ENCODE measurements at places on chromosomes 2 and 18.

GRCh38 chr18:46001892-46002291, 34.8 kb upstream of the EPG5 start:
- DNase-seq: no peak

DNA sequence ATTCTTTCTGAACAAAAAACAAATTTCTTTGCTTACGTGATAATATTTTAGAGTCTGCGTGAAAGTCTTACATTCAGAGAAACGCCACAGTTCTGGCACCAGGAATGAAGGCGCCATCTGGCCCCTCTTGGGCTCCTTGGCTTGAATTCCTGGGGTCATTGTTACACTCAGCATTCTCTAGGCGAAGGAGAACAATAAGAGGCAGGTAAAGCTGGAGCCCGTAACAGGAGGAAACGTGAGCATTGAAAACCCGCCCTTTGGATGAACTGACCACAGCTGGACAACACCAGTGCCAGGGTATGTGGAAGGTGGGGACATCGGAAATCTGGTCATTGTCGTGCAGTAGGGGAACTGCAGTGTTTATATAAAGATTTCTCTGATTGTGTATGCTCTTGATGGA, 144.8 kb downstream of the RNF152 start:
- DNase-seq: no peak

DNA sequence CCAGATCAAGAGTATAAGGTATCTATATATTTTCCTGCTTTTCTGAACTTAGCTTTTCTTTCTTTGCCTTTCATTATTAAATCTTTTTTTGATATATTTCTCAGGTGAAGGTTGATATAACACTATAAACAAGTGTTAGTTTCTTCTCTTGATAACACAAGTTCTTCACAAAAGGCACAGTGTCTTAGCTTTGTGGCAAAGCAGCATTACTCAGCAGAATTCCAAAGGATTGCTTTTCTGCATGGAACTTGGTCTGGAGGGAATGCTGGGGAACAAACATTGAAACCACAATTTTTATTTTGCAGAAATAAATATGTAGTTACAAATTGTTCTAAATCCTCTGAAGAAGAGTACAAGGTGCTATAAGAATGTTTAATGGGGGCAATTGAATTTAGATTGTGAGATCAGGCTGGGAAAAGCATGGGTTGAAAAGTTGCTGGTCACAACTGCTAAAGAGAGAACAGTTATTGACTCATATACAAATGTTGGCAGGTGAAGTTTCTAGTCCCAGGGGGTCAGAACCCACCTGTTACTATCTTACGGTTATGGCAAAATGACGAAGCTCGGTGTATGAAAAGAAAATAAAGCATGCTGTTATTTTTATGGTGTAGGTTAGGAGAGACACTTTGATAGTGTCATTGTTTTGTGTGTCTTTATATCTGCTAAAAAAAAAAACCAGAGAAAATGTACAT, 68.2 kb downstream of the UBR3 start:
- DNase-seq: no peak

DNA sequence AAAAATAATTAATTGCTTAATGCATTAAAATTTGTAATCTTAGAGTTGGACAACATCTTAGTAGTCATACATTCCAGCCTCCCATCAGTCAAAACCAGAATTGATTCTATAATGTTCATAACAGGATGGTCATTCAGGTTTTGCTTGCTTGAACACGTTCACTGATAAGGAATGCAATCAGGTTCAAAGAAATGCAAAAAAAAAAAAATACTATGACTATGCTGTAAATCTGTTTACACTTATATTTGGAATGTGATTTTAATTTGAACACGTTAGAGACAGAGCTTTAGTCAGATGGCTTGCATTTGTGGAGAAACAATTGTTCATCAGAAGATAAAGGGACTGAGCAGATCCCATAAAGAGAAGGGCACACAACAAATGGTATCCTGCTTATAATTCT, 131.3 kb upstream of the UNC80 start:
- DNase-seq: no peak

DNA sequence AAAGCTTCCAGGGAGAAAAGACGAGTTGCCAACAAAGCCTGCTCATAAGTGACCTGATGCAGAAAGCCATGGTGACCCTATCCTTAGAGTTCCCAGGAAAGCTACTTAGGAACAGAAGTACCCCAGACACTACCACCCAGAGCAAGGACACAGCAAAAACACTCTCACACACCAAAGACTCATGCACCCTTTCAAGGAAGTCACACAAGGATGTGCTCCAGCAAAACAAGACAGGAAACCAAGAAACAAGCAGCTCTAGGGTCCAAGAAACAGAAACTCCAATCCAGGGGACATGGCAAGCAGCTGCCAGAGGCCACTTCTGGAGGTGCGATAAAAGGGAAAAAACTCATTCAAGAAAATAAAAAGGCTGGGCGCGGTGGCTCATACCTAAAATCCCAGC, 5.7 kb downstream of the KIF1A start:
- no peak for DNase-seq

DNA sequence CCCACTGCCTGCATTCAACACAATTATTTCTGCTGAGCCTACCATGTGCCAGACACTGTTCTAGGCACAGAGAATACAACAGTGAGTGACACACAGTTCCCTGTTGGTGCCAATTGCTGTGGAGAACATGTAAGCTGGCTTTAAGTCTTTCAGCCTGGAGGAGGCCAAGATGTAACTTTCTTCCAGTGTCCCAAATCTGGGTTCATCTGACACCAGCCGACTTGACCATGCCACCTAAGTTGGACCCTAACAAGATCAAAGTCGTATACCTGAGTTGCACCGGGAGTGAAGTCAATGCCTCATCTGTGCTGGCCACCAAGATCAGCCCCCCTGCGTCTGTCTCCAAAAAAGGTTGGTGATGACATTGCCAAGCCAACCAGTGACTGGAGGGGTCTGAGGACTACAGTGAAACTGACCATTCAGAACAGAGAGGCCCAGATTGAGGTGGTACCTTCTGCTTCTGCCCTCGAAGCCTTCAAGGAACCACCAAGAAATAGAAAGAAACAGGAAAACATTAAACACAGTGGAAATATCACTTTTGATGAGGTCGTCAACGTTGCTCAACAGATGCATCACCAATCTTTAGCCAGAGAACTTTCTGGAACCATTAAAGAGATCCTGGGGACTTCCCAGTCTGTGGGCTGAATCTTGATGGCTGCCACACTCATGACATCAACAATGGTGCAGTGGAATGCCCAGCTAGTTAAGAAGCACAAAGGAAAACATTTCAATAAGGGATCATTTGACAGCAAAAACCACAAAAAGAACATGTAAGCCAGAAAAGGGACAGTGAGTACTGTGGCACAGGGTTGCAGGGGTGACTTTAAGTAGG, 6.3 kb downstream of the TRABD2A start:
- no peak for DNase-seq

GRCh38 chr2:42867093-42868065, 75.0 kb upstream of the HAAO start:
- DNase-seq: no peak

DNA sequence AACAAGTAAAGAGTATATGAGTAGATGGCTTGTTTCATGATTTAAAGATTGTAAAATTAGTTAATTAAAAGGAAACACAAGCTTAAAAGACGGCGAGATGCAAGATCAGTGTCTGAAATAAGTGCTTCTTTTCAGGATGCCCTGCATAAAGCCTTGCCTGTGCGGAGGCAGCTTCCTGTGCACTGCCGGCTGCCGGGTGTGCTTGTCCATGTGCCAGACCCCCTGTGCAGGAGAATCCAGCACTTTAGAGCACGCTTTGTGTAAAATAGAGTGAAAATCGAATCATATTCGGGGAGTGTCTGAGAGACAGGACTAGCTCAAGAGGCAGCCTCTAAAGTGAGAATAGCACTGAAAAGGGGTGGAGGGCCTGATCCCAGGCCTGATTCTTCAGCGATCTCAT, 154.7 kb downstream of the CHST9 start:
- DNase-seq: no peak

DNA sequence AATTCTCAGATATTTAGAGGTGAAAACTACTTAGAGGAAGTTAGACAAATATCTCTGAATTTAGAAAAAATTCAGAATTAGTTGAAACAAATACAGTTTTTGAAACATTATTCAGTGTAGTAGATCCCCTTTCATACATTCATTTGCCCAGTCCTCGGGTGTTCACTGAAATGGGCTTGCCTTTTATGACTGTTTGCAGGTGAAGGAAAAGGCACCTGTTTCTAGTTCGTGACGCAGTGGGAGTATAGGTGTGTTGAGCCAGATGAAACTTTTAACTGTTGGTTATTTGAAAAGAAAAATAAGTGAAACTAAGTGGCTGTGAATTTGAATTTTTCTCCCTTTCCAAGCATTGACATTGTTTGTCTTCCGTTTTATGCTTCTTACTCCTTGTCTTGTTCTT, 28.9 kb downstream of the TMEFF2 start:
- DNase-seq: no peak

DNA sequence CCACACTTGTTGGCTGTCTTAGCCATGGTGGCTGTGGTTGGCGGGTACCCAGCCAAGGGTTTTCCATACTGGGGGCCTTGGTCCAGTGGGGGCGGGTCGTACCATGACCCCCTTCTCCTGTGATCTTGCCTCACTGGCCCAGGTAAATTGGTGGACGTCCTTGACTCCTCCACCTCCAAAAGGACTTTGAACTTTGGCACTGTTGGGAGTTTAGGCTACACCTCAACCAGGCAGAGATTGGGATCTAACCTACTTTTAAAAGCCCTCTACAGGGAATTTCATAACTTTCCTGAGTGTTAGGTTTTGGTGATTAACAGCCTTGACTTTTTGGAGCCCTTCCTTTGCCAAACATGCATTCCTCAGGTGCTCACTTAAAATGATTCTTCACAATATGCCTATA, 106.7 kb downstream of the NEDD4L start:
- DNase-seq: no peak

- DNase-seq: no peak
These were observed 3.2 kb upstream of the NEU2 start for GRCh38 chr2:233029321-233029720.

DNA sequence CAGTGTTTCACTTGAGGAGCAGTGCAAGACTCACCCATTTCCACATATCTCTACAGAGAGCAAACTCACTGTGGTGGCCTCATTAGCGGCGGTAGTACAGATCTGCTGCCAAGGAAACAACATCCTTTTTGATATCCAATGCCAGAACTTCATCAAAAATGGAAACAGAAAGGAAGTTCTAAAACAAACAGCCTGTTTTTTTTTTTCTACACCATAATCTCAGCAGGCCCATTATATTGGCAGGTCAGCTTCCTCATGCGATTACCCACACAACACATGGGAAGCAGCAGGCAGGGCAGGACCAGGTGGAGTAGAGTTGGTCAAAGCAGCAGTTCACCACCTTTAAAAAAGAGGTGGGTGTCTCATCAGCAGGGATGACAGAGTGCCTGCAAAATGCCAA, 678.9 kb upstream of the CELF4 start:
- no peak for DNase-seq

- DNase-seq: peak; percentile 59
These were observed 46.0 kb upstream of the PAX8 start for GRCh38 chr2:113324684-113325160.

- DNase-seq: no peak
These were observed 3.1 kb upstream of the MATN3 start for GRCh38 chr2:20015482-20016083.

DNA sequence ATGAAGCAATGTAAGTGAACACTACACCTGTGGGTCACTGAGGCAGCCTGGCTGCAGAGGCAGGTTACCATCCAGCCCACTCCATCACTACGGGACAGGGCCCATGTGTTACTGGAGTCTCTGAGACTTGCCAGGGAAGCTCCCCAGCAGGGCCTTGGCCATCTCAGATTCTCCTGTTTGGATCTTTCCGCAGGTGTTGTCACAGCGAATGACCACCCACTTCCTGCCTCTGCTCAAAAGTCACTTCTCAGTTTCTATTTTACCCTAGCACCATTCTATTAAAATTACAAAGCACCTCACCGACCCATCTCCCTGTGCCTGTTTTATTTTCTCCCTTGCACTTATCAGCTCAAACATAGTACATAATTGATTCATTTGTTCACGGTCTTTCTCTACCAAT, 34.5 kb upstream of the L3MBTL4 start:
- no peak for DNase-seq

DNA sequence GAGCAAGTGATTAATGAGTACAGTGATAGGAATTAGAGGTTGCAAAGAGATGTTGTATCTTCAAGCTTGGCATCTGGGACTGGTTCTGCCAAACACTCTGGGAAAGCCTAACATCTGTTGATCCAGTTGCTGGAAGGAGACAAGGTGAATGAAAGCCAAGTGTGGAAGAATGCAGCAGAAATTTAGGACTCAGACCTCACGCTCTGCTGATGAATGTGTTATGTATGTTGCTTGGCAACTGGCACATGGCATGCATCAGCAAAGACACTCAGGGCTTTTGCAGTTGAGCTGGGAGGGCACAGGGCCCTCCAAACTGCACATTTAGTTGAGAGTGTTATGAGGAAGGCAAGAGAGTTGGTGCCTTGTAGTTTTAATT, 105.5 kb downstream of the COLEC12 start:
- no peak for DNase-seq

DNA sequence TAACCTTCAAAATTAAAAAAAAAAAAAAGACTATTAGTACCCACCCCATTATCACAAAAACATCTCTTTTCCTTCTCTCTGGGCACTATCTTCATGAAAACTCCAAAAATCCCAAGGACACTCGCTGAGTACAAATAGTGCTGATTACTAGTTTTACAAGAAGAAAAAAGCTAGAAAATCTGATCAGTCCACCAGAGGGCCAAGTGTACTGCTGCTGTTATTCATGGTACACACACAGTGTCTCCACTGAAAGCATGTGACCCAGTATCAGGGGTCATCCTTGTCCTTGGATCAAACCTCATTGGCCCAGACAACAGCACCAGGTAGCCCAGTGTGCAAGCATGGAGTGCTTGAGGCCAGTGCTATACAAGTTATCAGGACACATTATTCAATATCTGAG, 382.7 kb upstream of the KLHL29 start:
- no peak for DNase-seq

DNA sequence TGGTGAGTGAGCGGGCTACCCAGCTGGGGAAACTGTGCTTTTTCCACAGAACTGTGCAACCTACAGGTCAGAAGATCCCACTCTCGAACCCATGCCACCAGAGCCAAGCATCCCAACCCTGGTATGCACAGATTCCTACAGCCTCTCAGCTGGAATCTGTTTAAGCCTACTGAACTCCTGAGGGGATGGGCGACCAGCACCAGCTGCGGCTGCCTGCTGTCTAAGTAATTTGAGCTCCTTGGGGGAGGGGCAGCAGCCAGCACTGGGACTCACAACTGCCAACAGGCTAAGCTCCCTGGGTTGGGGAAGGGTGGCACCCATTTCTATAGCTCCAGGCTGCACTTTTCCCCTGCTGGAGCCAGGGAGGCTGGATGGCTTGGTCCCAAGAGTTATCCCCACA, 11.8 kb downstream of the CYP27C1 start:
- DNase-seq: no peak

- no peak for DNase-seq
These were observed 44.4 kb downstream of the MAP3K19 start for GRCh38 chr2:135002836-135003235.

GRCh38 chr2:26692897-26693849, 651 bp downstream of the KCNK3 start:
- peak; percentile 6 for DNase-seq

DNA sequence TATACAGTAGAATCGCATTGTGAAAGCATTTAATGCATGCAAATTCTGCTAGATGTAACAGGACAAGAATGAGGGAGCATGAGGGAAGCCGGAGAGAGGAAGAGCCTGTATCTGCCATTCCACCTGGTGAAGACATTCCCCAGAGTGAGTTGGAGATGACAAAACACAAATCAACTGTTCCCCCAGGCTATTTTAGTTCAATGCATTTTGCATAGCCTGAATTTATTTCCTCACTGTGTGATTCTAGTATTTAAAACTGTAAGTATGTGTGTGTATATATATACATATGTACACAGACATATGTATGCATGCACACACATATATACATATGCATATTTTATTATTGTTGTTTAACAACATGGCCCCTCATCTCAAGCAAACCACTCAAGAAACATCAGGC, 54.7 kb downstream of the CCDC68 start:
- no peak for DNase-seq
